ENCODE measurements at places on chromosomes 16 and 17. TPM values are rescaled to one million over a fixed set of nuclear protein-coding genes. Genes with fewer than 3 reads are reported as not detected.

The CCDC78 gene
- 6.1 TPM for total RNA-seq

The TMC6 gene
- total RNA-seq: 20.3 TPM

The RAP1GAP2 gene
- total RNA-seq: 21.7 TPM

The EFCAB5 gene
- total RNA-seq: 11.7 TPM

The CYGB gene
- 3.4 TPM for total RNA-seq

The NT5C gene
- 76.5 TPM for total RNA-seq

The UNC119 gene
- total RNA-seq: 180 TPM

The FZD2 gene
- 9.1 TPM for total RNA-seq

The SMPD3 gene
- total RNA-seq: 20.6 TPM

The WFIKKN2 gene
- total RNA-seq: 3.7 TPM

The HCRT gene
- not detected for total RNA-seq

The LGALS9B gene
- not detected for total RNA-seq

The KCNH6 gene
- total RNA-seq: 0.79 TPM

The TADA2A gene
- 62.8 TPM for total RNA-seq

The CPHXL gene
- total RNA-seq: 0.68 TPM

The DBF4B gene
- 47.3 TPM for total RNA-seq

The CORO6 gene
- total RNA-seq: 15.5 TPM

The PLA2G10 gene
- total RNA-seq: 1.5 TPM

The TP53TG3B gene
- total RNA-seq: 1.9 TPM

The OR2C1 gene
- 0.68 TPM for total RNA-seq

The NATD1 gene
- 17.9 TPM for total RNA-seq

The CTF1 gene
- total RNA-seq: 5.9 TPM

The GGA3 gene
- total RNA-seq: 50.2 TPM

The KRT25 gene
- 1.2 TPM for total RNA-seq

The CACNA1H gene
- total RNA-seq: 69.0 TPM

The PKMYT1 gene
- 146 TPM for total RNA-seq

The NDE1 gene
- total RNA-seq: 84.3 TPM
